ENCODE measurements at places on chromosomes 2 and 18.

DNA sequence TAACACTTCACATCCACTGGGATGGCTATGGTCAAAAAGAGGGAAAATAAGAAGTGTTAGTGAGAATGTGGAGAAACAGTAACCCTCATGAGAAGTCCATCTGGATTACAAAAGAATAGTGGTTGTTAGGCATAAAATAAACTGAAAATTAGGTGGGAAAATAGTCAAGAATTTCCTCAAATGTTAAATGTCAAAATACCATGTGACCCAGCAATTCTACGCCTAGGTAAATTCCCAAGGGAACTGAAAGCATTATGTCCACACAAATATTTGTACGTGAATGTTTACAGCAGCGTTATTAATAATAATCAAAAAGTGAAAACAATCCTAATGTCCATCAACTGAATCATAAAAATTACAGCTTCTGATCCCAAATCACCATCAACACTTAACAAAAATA, 11.0 kb downstream of the WDR33 start:
- no peak for DNase-seq

DNA sequence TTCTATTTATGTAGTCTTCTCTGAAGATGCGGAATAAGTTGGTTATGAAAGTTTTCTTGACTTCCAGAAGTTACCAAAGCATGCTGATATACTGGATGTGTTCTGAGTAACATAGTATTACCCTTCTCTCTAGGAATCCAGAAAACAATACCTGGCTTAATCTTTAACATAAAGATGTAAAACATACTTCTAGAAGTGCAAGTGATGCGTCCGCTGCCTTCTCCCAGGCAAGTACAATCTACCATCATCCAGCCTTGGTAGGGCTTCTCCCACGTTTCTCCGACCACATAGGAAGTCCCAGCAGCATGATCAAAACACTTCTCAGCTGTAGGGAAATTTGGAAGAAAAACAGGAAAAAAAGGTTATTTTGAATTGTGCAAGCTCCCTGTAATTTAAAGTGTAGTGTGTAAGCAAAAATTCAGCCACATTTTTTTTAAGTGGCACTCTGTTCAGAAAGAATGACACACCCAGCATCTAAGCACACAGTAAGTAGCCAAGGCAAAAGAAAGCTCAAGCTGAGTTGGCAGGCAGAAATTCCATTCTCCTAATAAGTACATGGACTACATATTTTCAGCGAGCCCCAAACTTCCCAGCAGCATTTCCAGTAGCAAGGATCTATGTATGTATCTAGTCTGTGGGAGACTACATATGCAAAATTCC, 5.2 kb downstream of the FN1 start:
- DNase-seq, result no peak

DNA sequence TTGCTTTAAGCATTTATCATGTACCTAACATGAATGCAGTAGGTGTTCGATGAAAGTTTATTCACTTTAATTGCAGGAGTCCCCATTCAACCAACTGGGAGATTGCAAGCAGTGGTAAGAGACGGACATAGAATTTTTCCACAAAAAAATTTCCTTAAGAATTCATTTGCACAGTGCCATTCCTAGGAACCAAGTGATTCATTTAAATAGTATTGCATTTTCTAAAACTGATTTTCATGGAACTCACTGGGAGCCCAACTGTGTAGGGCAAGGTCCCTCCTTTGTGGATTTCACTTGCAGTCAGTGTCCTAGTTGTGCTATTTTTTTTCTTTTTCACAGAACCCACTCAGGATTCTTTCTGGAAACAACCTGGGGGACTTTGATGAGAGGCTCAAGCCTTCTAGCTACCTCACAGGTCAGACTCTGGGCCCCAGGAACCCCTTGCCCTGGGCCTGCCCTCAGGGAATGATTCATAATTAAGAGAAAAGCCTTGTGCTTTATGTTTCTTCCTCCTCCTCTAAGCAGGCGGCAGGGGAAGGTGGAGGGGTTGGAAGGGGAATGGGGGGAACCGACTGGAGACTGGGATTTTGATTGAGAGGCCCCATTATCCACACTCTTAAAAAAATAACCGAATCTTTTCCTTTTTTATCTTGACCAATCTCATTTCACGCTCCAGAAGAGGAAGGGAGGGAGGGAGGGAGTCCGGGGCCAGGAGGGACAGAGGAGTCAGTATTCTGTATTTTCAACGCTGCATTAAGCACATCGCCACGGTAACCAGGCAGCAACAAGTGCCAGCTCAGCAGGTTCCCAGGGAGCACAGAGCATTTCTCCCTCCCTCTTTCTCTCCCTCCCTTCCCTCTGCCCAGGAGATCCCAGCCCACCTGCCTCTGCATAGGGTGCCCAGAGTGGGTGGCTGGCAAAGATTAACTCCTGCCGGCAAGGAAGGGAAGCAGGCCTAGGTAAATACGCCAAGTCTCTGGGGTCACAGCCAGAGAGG, 51.8 kb downstream of the PSD4 start:
- DNase-seq, result no peak

DNA sequence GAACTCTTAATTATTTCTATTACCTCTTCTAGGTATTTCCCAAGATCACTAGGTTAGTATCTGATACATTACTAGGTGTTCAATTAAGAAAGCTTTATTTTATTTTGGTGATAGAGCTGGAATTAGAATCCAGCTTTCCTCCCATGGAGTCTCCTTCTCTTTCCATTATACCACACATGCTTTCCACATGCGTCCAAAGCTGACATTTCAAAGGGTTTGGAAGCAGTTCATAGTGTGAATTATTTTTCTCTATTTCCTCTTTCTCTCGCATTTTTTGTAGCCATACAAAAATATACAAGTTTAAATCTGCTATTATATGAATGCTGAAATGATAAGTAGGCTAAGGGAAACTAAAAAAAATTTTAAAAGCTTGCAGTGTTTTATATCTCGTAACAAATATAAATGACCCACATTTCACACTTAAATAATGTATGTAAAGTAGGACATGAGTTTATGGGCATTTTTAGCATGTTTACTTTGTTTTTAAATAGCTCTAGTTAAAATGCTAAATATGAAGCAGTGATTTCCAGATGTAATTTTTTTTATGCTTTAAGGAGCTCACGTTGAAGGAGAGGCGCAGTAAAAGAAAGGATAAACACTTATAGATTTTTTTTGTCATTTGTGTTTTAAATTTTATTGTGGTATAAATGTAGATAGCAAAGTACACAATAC, 20.1 kb downstream of the ZC3H6 start:
- DNase-seq, result no peak

DNA sequence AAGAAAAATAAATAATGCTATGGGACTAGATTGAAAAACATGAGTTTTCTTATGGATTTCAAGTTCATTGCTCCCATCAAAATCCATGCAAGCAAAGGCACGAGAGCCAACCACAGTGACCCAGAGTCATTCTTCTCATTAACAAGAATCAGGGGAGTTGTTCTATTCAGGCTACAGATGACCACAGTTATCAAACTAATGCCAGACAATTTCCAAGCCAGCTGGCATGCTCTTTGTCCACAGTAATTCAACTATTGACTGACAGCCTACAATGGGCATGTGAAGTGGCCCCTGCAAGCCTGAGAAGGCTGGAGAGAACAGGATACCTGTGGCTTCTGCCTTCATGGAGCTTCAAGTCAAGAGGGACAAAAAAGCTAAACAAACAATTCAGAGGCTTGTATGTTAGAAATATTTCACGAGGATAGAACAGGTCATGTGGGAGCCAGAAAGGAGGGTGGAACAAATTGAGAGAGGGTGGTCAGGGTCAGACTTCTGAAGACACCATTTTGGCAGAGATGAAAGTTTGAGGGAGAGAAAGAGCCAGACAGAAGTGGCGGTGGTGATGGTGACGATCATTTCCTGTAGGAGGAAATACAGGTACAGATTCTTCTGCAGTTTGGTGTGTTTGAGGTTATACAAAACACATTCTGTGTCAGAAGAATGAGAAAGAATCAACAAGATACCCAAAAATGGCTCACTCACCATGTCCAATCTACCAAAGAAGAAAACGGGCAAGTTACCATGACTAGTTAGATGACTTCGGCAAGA, 732.4 kb downstream of the RNF144A start:
- DNase-seq, result no peak

All from stimulated activated CD8-positive, alpha-beta memory T cell treated with anti-CD3 and anti-CD28 coated beads, Interleukin-2, amount 100 ng/mL, for 48 hours (primary cell).